ENCODE measurements at places on chromosomes 11 and 22.

GRCh38 chr11:113474362-113475159 is 637 bp downstream of the DRD2 start:
- peak; percentile 11 for DNase-seq

DNA sequence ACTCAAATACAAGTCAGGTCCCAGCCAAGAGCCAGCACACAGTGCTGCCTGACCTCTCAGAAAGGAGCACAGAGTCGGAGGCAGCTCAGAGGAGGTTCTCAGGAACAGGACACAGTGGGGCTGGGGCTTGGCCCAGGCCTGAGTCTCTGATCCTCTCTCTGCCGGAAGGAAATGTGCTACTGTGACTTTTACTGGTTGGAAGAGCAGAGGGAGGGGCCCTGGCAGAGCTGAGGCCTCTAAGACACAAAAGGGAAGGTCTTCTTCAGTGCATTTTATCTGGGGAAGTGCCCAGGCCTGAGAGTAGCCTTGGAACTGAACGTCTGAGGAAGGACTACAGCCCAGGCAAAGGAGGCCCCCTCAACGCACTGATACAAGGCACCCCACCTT is 16.2 kb upstream of the CASTOR1 start:
- no peak for DNase-seq

DNA sequence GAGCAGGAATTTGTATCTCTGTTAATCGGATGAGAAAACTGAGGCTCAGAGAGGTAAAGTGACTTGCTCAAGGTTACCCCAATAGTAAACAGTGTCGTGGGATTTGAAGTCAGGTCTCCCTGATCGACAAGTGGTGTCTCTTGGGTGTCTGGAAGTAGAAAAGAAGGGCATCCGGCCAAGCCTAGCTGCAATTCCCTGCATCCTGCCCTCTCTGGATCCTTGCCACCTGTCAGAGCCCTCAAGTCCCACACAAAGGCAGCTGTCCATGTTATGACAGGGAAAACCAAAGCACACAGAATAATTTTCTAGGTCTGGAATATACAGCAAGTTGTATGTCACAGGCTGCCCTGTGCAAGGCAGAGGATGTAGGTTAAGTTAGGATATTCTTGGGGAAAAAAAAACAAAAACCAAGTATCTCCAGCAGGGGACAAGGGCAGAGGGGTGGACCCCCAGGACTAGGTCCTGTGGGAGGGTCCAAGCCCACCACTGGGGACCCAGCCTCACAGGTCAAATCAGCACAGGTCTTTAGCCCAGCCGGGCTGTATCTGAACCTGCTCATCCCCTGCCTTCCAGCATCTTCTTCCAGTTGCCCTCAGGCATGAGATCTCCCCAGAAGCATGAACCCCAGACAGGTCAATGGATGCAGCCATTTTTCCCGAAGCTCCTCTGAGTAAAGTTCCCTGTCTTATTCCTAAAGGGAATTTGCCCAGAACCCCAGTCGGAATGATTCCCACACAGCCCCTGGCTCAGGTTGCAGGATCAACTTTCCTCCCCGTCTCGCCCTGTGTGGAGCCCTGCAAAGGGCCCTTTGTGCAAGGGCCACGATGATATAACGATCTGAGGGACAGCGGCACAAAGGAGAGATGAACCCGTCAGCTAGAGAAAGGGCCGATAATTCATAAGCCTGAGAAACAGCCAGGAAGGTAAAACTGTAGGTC is 15.0 kb downstream of the USH1C start:
- DNase-seq, result no peak

DNA sequence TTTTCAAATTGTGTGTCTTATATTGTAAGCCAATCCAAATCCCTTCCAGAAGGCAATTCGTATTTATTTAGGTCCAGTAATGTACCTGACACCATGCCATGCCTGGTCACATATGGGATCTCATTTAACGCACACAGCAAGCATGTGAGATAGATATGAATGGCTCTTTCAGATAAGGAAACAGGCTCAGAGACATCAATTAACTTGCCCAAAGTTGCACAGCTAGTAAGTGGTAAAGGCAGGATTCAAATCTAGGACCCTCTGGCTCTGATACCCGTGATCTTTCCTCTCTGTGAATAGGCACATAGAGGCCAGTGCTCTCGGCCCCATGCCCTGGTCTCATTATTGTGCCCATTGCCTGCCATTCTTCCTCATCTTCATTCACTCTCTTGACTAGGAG is 34.3 kb downstream of the KCNJ4 start:
- no peak for DNase-seq

DNA sequence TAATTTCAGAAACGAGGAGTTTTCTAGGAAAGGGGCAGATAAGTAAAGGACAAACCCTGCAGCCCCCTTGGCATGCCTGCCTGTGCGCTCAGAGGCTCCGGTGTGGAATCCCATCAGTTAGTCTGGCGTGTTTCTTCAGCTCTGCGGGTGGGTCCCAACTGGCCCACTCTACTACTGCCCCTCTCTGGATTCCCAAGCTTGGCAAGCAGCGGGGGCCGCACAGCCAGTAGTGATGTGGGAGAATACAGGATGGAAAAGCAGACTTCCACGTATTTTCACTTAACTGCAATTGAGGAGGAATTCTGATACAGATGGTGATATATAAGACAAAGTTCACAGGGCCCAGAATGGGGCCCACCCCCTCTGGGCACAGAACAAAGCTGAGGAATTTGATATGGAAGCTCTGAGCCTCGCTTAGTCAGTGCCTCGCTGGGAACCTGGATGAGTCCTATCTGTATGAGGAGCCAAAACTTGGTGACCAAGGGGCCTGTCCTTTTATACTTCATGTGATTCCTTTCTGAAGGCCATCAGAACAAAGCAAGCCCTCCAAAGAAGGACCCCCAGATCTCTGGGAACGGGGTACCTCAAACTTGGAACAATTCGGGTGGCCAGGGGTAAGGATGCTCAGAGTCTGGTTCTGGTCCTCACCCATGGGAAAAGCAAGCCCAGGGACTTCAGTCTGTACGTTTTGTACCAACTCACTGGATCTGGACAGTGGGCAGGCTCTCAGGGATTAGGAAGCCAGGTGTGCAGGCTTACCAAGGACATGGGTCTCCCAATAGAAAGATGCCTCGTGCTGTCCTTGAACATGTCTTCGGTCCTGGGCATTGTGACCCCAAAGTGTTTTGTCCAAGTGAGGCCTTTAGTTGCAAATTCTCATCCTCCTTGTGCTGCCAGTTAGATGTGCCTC is 26.0 kb downstream of the RELT start:
- no peak for DNase-seq

DNA sequence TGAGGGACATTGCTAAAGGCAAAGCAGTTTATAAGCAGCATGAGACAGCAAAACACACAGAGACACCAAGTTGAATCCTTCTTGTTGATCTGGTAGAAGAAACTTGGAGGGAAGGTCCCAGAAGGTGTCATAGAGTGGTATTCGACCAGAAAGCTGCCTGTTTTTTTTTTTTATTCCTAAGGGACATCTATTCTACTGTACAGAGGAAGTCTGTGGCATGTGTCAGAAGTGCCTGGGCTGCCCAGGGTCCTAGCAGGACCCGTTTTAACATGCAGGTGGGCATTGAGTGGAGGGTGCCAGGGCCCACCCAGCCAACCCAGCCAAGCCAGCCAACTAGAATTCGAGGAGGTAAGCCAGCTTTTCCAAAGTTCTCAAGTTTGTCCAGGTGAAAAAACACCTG is 68.0 kb upstream of the ATXN10 start:
- no peak for DNase-seq

DNA sequence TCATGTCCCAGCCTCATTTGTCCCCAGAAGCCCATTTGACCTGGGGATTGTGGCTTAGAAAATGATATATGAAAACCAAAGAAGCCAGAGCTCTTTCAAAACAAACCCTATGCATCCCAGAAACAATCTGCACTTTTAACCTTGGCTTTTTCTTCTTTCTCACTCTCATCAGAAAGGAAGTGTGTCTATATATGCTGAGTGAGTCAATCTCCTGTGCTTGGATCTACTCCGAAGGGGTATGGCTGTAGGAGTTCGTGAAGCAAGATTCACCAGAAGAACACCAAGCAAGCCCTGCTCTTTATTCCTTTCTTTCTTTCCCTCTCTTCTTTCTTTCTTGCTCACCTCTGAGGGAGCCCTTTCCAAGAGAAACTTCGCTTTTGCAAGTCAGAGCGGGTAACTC is 636 bp downstream of the PAMR1 start:
- no peak for DNase-seq

DNA sequence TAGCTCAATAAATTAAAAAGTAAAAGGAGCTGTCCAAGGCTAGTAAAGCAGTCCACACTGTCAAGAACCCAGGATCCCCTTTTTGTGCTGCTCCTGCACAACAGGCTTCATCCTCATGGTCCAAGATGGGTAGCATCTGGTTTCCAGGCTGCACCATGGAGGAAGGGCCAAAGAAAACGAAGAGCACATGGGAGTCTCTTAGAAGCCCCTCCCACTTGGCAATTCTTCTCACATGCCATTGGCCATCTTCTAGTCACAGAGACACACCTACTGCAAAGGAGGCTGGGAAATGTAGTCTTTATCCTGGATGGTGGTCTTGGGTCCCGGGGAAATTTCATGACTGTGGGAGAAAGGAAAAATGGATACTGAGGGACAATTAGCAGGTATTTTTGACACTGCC is 37.8 kb downstream of the PRR5L start:
- no peak for DNase-seq

GRCh38 chr11:88553204-88553603 is 215.7 kb upstream of the CTSC start:
- no peak for DNase-seq

GRCh38 chr11:47352556-47352955 is at the start of gene MYBPC3:
TSS of gene MYBPC3 (minus strand) at chr11:47352702. CDS start at chr11:47352647, 55 bp downstream.
- no peak for DNase-seq
